Activated CD8-positive, alpha-beta memory T cell treated with anti-CD3 and anti-CD28 coated beads, Interleukin-2, amount 10 ng/mL, durations not matched to agents 7 days and 5 days (primary cell): ENCODE measurements at places on chromosomes 16 and 17.

DNA sequence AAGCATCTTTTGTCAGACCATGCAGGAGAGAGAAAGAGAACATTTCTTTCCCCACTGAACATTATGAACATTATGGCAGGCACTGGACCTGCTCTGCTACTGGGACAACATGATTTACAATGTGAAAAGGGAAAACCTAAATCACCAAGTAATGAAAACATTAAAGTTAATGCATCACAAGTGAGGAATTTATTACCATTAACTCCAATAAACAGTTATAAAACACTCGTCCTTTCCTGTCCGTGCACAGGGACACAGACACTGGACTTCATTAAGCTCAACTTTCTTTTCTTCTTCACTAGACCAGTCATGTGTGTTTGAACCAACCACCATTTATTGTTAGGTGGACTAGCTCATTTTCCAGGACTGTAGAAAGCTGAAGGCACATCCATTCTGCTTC lies 95.4 kb downstream of the SNX11 start:
- no peak for DNase-seq

- DNase-seq, result no peak
Measured at GRCh38 chr16:86355951-86356350, 154.4 kb upstream of the FOXF1 start.

GRCh38 chr16:49337814-49338350 lies 35.7 kb upstream of the C16orf78 start:
- DNase-seq, result no peak

- no peak for DNase-seq
Measured at GRCh38 chr17:4939546-4939795, 375 bp downstream of the SLC25A11 start.

GRCh38 chr17:34499576-34499975 lies 79.8 kb upstream of the TMEM132E start:
- peak; percentile 43 for DNase-seq

DNA sequence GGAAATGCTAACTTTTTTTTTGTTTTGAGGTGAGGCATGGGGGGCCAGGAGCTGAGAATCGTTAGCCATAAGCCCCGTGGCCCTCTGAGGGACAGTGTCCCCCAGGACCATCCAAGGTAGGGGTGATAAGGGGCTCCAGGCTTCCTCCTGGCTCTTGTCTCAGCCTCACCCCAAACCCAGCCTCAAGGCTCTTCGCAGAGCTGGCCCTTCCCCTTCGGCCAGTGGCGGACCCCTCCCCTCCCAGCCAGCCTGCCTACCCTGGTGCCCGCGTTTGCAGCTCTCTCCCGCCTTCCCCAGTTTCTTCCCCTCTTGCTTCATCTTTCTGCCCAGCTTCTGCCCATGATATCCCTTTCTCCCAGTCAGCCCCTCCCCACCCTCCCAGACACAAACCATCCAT lies 22.7 kb upstream of the ATP2A3 start:
- no peak for DNase-seq

DNA sequence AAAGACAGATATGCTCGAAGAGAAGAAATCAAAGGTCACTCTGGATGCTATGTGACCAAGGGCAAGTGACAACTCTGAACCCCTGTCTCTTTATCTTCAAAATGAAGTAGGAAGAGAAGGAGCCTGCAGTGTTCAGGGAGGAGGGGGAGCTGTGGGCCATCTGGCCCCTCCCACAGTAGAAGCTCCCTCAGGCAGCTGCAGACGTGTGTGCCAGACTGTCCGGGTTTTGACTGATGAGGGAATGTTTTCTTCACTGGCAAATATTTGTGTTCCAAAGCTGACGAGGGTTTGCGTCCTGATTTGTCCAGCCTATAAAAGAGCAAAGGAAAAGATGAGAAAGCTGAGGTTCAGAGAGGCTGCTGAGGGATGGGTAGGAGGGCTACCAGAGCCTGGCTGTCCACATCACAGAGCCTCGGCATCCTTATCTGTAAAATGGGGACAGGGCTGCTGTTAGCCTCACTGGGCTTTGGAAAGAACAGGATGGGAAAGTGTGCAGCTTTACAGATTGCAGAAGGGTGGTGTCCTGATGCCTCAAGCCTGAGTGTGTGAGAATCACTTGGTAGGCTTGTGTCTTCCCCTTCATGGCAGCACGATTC lies 1.8 kb upstream of the GINS2 start:
- DNase-seq, result no peak

- no peak for DNase-seq
Measured at GRCh38 chr17:66073384-66073783, 118.5 kb downstream of the CEP112 start.

- DNase-seq, result no peak
Measured at GRCh38 chr16:19588661-19589060, 33.2 kb downstream of the VPS35L start.

DNA sequence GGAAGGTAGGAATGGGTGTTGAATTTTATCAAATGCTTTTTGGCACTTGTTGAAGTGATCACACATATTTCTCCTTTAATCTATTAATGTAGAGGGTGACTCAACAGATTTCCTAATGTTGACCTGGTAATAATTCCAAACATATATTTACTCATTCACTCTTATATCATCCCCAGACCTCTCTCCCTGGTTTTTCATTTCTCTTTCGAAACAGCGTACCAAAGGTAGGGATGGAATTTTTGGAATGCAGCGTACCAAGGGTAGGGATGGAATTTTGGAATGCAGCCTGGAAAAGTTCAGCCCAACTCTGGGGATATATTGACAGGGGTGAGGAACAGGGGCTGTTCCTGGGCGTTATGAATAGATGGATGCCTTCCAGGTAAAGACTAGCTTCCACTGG lies 7.3 kb downstream of the KIF18B start:
- DNase-seq, result no peak

- DNase-seq, result no peak
Measured at GRCh38 chr16:72195609-72196008, 23.7 kb upstream of the PMFBP1 start.

- DNase-seq, result no peak
Measured at GRCh38 chr17:71192848-71193247, 928.0 kb upstream of the SOX9 start.

DNA sequence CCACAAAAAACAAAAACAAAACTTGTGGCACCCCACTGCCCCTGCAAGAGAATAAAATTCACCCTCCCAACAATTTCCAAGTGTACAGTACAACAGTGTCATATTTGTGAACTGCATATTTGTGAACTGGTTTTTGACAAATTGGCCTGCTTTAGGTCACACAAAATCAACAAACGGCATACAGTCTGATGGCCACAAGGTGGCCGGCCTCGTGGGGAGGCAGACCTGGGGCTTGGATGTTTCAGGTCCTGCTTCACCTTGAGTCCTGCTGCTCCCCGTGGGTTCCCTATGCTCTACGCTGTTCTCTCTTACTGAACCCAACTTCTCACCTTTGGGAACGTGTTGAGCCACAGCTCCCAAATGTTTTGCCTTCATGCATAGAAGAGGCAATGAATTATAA lies 102.2 kb downstream of the CDK5R1 start:
- no peak for DNase-seq
